Dorsolateral prefrontal cortex (tissue), 122 donors: ENCODE measurements at places on chromosomes 6 and 20.
A peak's percentile ranks its signal among the peaks of the same experiment; 100 is the strongest.

GRCh38 chr20:45328451-45328850 lies 19.8 kb downstream of the SDC4 start:
- no peak for DNase-seq

DNA sequence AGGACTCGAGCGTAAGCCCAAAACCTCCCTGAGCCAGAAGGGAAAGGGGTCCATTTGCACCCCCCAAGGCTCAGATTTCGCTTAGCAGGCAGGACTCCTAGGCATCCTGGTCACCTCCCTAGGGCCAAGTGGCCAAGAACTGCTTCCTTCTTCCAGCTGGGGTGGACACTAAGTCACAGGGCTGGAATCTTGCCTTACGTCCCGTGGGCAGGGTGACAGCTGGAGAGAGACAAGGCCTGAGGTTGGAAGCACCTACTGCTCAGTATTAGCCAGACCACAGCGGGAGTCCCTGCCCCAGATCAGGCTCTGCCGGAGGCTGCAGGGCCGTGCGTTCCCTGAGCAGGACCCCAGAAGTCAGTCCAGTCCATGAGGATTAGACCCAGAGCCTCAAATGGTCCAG lies 19.7 kb downstream of the LAMA5 start:
- no peak for DNase-seq

- DNase-seq, result no peak
Observed at GRCh38 chr6:57242505-57242904, 20.4 kb upstream of the RAB23 start.

GRCh38 chr20:35823937-35824336 lies 52.1 kb downstream of the PHF20 start:
- DNase-seq, result no peak

DNA sequence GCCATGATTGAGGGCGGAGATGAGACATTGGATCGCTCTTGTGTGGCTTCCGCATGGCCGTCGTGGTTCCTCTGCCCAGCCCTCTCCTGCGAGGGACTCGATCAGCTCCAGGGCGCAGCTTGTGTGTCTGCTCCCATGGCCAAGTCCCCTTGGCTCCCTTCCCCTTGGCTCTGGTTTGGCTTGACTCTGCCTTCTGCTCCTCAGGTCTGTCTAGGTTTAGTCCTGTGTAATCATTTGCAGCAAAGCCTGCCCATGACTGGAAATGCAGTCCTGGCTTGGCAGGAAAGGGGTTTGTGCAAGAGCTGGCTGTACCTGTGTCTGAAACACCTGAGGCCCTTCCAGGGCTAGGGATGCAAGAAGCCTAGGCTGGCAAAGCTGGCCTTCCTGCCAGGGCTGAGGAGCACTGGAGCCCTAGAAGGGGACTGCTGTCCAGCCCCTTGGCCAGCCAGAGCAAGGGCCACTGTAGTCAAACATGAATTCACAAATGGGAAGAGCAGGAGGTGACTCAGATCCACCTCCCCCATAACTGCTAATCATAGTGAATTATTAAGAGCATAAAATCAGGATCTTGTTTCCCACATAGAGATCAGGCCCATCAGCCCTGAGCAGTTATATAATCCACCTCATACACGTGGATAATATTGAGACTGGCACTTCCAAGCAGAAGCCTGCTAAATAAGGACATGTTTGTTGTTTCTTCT lies 196.8 kb downstream of the FARS2 start:
- DNase-seq, result no peak

DNA sequence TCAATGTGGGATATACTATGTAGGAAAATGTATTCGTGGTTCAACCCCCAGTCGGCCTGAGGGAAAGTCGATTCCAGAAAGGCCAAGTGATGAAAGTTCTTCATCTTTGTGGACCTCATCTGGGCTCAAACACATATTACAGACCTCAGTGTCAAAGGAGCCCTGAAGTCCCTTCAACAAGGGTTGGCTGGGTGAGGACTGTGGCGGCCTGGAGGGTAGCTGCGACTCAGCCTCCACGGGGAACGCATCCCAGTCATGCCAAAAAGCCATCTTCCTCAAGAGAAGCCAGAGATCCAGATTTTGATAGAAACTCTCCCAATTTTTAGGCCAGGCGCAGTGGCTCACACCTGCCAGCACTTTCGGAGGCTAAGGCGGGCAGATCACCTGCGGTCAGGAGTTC lies 158.6 kb upstream of the PTPN1 start:
- no peak for DNase-seq

DNA sequence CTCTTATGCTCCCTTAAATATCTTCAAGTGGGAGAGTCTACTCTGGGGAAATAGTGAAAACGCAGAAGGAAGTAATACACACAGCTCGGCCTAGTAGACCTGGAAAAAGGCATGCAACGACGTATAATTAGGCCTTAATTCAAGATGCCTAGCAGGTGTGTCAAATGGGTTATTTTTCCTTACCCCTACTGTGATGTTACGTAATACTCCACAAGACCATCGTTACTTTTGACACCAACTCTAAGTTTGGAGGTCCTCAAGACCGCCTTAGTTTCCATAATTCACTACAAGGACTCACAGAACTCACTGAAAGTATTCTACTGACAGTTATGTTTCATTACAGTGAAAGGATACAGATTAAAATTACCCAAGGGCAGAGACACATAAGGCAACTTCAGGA lies 1024.3 kb upstream of the MAP3K7 start:
- no peak for DNase-seq

DNA sequence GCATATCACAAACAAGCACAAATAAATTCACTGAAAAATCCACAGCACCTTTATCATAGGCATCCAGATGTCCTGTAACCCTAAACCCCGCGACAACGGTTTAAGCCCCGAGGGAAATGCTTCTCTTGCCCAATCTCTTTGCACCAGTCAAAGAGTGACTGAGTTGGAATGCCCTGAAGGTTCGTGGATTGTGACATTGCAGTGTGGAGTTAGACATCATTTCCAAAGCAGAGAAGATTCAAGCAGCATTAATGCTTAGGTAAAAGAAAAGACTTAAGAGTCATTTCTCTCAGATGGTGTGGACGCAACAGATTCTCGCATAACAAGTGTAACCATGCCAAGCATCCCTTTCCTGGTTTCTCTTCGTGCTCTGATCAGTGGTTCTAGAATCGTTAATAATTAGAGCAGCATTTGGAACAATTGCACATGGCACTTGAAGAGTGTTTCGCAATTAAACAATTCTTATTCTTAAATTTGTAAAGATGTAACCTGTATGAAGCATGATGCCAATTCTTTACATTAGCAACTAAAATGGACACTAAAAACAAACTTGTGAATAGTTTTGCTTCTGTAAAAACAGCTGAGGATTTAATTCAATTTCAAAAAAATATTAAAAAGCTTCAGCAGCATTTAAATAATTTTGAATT lies 121.6 kb downstream of the HIVEP2 start:
- no peak for DNase-seq

DNA sequence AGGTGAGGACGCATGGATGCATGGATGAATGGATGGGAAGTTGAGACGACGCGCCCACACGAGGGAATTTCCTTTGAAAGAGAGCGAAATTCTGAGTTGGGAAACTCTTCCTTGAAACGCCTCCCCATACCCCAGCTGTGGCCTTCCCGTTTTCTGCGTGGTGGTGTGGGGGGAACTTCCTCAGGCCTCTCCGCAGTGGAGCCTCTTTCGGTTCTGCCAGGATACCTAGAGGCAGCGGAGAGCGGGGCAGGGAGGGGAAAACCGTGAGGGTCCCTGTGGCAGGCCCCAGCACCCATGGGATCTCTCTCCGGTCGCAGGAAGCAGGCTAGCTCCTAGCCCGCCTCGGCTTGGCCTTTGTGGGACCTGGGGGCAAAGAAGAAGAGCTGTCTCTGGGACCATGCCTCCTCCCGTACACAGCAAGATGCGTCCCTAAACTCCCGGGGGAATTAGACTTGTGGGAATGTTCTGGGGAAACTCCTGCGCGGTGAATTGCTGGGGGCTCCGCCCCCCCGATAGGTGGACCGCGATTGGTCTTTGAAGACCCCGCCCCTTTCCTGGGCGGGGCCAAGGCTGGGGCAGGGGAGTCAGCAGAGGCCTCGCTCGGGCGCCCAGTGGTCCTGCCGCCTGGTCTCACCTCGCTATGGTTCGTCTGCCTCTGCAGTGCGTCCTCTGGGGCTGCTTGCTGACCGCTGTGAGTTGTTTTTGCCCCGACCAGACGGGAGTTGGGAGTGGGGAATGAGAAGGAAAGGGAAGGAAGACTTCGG lies at the start of gene CD40:
CD40 (plus strand) TSS at position 611 of the 764 bp plus-strand sequence; CDS start at position 641, 30 bp downstream.
- peak; percentile 63 for DNase-seq

DNA sequence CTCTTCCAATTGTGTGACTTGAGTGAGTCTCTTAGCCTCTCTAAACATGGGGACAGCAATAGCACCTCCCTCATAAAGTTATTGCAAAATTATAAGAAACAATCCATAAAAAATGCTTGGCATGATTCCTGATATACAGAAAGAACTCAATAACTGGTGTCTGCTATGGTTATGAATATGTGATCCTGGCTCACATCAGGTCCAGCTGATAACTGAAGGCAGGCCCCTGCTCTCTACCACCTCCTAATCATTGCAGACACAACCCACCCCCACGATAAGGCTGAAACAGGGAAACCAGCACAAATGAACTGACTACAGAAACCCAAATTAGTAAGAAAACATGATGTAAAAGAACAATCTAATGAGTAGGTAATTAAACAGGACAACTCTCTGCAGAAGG lies 5.4 kb downstream of the TRIM15 start:
- DNase-seq, result no peak

DNA sequence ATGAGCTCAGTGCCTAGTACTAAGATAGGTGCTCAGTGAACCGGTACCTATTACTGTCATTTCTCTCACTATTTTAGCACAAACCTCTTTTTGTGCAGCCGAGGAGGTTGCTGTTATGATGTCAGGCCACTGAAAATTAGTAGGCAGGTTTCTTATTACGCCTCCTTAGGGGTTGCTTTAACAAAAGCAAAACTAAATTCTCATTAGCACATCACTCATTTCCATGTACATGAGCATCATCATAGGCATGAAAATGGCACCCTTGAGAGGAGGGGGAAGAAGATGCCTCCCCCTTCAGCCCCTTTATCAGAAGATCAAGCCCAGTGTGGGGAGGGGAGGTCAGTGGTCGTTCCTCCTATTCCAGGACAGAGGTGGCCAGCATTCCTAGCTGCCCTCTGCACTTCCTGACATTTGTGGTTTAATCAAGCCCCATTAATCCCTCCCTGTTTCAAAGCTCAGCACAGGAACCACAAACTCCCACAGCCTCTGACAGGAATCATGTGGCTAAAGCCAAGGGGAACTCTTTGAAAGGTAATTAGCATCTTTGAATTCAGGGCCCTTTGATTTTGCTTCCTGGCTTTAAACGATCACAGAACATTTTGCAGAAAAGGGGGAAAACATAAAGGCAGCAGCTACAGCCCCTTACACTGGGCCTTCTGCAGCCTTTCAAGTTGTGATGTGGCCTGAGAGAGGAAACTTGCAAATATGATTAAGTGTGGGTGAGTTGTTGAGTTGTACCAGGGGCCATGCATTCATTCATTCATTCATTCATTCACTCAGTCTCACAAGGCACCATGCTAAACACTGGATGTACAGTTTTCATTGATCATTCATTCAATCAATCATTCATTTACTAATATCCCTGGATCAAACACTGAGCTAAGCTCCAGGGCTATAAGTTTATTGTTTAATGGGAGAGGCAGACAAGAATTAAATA lies 31.9 kb upstream of the PSMF1 start:
- no peak for DNase-seq

DNA sequence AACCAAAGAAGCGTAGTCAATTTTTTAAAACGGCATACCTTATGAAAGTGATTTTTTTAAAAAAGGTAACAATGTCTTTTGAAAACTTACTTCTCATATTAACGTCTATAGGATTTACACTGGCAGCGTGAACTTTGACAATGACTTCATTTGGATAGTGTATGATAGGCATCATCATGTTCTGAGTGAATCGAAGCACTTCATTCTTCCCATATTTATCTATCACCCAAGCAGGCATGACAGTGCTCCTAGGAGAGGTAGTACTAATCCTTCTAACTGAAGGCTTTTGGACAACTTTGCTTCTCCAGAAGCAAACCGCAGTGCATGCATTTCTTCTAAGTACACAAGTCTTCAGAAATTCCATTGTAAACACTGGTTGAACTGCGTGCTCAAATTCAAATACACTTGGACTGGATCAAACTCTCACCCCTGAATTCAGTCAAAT lies 618 bp downstream of the RTN4IP1 start:
- DNase-seq, result no peak

GRCh38 chr20:37816003-37816402 lies 86.9 kb upstream of the VSTM2L start:
- DNase-seq, result no peak

- DNase-seq, result no peak
Observed at GRCh38 chr6:48426636-48427035, 315.6 kb upstream of the PTCHD4 start.

DNA sequence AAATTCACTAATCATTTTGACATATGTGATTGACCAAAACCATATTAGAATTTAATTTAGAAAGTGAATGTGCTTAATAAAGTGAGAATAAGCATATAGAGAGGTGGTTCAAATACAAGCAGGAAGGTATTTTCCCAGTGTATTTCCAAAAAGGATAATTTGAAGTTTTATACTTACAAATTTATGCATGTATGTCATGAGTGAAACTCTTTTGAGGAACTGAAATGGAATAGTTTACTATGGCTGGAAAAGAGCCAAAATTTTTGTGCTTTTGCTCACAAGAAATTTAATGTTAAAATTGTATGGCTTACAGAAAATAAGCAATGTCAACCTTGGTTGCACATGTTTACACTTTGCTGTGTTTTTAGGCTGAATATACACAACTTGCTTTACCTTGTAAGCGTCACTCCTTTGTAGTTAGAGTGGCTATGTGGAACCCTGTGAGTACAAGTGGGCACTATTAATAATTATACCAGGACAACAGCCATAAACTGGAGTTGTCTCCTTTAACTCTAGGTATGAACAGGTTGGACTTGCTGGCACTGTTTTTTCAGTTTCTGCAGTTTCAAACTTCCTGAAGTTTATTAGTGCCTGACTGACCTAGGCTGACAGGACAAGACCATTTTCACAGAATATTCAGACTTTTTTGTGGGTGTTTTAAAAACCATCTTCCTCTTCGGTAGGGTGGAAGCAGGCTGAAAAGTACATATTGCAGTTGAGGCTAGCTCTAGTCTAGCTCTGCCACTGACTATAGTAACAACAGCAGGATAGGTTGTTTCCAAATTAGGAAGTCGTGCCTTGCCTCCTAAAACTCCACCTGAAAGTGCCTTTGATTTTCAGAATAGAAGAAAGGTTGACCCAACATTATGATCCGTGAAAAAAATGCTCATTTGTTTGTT lies 6.0 kb downstream of the AFDN start:
- no peak for DNase-seq

GRCh38 chr20:31713312-31714273 lies 9.1 kb downstream of the BCL2L1 start:
- DNase-seq, result peak; percentile 41

GRCh38 chr6:145643760-145644159 lies 91.6 kb downstream of the EPM2A start:
- no peak for DNase-seq
